ENCODE measurements at places on chromosomes 5 and 9.

GRCh38 chr5:29882036-29882435, 1311.5 kb upstream of the CDH6 start:
- DNase-seq, result no peak

GRCh38 chr5:149143470-149143869, 2.2 kb downstream of the ABLIM3 start:
- no peak for DNase-seq

DNA sequence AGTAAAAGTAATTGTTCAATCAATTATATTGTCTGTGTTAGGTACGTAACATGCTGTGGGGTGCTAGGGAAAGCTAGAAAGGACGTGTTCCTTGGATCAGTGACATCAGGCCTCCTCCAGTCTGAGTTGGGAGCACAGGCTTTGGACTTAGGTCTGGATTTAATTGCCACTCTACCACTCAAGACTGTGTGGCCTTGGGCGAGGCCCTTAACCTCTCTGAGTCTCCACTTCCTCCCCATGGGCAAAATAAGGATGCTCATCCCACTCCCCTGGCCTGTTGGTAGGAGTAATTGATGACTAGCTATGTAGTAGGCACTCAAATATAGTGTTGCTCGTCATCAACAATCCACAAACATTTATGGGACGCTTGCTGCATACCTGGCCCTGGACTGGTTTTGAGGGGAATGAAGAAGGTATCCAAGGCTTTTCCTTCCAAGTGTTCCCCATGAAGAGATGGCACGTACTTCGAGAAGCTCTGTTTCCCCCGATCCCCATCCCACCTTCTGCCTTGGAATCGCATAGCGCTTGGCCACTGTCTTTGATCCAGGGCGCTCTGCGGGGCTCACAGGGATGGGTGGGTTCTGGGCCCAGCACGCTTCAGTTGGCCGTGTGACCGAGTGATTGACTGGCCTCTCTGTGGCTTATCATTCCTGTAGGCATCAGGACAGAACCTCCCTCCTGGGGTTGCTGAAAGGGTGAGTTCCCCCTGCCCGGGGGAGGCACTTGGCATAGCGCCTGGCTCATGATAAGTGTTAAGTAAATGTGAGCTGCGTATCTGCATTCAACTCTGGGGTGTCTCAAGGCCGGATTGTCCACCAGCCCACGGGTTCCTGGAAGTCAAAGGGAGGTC, 8.1 kb downstream of the FGF18 start:
- DNase-seq, result no peak

DNA sequence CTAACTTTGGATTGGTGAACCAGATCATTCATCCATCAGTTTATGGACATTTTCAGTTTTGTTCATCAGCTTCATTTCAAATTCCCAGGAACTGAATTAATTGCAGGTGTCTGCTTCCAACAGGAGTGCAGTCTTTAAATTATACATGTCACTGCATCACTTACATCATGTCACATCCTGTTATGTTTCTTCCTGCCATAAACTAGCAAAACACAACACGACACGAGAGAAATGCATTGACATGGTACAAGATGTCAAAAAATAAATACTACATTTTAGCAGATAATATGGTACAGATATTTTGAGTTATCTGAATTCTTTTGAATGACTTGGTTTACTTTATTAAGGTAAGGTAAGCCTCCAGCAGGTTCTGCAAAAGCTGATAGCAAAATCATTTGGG, 415.5 kb downstream of the NR2F1-AS1 start:
- no peak for DNase-seq
